ENCODE measurements at places on chromosomes 5 and 9. TPM values are rescaled to one million over a fixed set of nuclear protein-coding genes. Genes with fewer than 3 reads are reported as not detected.

The MSX2 gene
- 0.62 TPM for total RNA-seq

The SLC1A3 gene
- total RNA-seq, result 24.2 TPM

The PCDHB5 gene
- 5.6 TPM for total RNA-seq

The CHSY3 gene
- 7.6 TPM for total RNA-seq

The VCAN gene
- 393 TPM for total RNA-seq

The ACOT12 gene
- total RNA-seq, result not detected

The SYNPO gene
- total RNA-seq, result 36.6 TPM

The LCN6 gene
- not detected for total RNA-seq

The CDX1 gene
- 0.31 TPM for total RNA-seq

The ZNF483 gene
- 9.3 TPM for total RNA-seq

GRCh38 chr5:27083449-27084415 lies 45.3 kb upstream of the CDH9 start:
- DNase-seq, result no peak

DNA sequence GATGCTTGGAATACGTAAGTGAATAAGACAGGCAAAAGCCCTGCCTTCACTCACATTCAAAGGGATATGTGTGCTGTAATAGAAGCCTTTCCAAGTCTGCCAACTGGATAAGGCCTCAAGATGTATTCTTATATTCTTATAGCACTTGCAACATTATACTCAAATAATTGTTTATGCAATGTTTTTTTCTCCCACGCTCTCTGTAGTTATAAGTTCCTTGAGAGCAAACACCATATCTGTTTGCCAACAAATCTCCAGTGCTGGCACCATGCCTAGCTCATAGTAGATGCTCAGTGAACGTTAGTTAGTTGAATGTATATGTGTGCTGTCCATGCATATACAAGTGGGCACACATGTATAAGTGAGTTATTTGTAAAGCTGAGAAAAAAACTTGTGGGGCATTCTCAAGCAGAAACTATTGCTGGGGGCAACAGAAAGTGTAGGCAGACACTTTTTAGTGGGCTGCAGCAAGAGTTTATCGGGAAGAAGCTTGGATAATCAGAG lies 125.1 kb downstream of the RPS23 start:
- no peak for DNase-seq

DNA sequence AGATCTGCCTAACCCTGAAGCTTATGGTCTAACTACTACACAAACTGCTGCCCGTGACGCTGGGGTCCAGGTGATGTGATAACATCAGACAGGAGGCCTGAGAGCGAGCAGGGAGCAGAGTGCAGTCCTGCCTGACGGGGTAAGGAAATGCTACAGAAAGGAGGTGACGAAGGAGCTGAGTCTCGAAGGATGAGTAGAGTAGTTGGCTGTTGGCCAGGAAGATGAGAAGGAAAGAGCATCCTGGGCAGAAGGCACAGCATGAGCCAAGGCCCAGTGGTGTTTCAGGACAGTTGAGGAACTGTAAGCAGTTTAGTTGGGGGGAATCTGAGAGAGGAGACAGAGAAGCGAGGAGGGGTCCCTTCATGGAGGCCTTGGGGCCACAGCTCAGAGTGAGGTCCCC lies 136.0 kb upstream of the TBC1D2 start:
- DNase-seq, result no peak

- DNase-seq, result no peak
Observed at GRCh38 chr5:57529864-57530263, 47.3 kb upstream of the ACTBL2 start.

DNA sequence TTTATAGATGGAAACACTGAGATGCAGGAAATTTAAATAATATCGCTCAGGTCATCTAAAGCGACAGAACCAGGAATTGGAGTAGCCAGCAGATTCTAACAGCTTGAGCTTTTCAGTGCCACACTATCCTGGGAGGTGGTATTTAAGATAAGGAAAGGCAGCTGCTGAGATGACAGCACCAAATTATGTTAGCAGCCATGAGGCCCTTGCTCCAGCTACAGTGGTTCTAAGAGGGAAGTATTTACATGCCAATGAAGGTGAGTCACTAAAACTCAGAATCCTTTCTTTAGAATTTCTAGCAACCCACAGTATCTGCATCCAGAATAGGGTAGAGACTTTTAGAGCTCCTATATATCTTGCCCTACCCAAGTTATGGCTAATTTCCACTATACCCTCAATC lies 127.0 kb upstream of the VLDLR start:
- DNase-seq, result no peak

DNA sequence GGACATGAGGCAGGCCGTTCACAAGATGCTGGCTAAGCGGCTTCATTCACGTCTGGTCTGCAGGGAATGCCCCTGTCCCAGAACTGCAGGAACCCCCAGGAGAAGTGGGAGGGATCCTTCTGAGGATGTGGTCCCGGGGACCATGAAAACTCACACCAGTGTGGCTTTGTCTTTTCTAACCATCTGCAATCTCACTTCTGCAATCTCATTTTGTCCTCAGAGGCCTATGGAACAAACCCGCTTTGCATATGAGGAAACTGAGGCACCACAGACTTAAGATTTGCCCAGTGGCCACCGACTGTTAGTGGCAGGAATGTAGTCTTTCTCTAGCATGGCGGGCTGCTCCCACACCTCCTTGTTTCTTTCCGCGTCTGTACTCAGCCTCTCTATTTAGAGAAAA lies 6.9 kb downstream of the CXCL14 start:
- DNase-seq, result no peak

GRCh38 chr9:16342246-16343020 lies 528.0 kb downstream of the BNC2 start:
- peak; percentile 70 for DNase-seq

DNA sequence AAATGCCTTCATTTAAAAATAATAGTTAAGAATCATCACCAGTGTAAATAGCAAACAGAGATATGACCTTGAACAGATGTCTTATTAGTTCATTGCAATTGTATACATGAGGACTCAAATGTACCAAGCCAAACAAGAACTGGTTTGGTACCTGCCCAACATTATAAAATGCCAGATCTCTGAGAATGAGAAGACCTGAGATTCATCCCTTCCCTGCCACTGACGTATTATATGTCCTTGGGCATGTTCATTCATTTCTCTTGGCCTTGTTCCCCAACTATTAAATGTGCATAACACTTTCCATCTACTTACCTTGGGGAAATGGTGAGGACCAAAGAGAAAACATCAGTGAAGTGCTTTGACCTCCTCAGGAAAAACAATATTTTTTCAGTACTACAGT lies 33.6 kb upstream of the ERBIN start:
- DNase-seq, result no peak

DNA sequence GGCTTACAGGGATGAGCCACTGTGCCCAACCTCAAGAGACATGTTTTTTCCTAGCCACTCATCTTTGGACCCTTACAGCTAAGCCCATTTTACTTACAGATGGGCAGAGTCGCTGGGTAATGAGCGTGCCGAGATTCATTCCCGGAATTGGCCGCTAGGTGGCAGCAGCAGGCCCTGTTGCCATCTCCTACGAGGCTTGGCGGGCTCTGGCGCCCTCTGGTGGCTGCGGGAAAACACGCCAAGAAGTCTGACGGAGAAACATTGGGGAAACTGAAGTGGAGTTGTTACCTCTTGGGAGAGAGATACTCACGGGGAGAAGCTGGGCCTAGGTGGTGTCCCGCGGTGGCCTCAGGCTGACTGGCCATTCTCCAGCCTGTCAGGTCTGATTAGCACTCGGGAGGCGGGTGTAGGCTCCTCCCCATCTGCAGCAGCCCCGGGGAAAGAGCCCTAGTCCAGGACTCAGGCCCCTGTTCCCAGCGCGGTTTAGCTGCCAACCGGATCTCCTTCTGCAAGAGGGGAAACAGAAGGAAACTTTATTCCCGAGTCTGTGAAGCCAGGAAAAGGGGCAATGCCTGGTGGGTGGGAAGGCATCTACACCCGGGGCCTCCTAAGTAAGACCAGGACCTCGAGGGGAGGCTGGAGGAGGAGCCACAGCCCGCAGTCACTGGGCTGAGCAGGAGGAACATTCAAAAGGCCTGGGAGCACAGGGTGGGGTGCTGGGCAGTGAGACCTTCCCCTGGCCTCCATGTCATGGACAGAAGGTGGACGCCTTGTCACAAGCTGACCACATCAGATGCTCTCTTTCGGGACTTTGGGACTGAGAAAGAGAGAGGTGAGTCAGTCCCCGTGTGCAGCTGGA lies 9.7 kb downstream of the PTGES2 start:
- peak; percentile 97 for DNase-seq

DNA sequence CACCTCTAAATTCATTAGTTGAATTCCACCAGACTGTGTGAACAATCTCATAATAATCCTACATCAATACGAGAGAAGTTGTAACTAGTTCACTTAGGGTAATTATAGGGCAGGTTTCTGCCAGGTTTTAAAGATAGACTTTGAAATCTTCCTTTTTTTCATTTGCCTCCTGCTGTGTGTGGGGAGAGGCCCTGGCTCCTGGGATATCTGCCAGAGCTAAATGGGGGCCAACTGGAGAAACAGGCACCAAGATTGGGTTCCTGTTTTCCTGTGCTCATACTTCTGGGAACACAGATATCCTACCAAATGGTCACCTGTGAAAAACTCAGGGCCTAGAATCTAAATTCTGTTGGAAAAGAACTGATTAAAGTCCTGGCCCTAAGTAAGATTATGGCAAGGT lies 42.3 kb downstream of the SH3RF2 start:
- DNase-seq, result peak; percentile 11

DNA sequence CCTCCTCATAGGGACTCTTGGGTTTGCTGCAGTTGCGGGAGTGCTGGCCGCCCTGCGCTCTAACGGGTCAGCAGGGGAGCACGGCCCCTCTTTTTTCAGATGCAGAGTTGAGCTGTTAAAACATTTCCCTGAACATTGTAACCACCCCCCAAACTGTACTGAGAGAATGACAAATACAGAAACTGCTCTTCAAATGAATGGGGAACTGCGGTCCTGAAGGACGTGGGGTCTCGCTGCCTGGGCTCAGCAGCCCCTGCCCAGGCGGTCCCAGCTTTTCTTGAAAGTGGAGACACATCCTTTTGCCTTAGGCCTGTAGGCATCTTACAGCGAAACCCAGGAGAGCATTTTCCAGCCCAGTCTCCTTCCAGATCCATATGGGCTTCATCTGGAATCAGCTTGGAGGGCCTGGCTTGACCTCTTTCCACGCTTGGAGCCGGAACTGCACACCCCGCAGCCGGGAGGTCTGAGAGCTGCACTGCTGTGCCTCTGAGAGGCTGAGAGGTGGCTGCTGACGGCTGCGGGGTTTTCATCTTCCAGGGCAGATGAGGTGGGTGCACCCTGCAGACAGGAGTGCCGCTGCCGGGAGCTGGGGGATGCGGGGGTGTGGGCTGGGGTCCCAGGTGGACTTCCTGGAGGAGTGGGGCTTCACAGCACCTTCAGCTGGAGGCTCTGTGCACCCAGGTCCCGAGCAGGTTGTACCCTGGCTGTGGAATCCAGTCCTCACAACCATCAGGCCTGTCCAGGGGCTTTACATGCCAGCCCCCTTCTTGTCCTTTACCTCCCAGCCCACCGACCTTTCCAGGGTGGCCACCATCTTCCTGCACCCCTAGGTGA lies 1.2 kb upstream of the AGPAT2 start:
- no peak for DNase-seq

DNA sequence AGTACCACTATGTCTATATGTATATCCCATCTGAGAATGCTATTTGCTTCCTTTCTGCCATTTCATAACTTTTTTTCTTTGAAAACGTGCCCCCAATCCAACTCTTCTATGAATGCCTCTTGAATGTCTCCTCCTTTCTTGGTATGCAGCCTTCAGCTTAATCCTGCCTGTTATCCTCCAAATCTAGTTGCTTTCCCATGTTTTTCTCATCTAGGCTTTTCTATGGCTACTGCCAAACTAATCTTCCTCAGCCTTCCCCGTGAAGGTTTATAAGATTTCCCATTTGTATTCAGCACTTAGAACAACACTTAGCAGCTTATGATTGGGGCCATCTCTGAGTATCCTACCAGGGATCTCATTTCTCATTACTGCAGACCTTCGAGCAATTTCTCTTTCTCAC lies 2.5 kb downstream of the TGFBR1 start:
- DNase-seq, result peak; percentile 29

GRCh38 chr5:130462516-130462915 lies 558.3 kb downstream of the CHSY3 start:
- DNase-seq, result no peak

DNA sequence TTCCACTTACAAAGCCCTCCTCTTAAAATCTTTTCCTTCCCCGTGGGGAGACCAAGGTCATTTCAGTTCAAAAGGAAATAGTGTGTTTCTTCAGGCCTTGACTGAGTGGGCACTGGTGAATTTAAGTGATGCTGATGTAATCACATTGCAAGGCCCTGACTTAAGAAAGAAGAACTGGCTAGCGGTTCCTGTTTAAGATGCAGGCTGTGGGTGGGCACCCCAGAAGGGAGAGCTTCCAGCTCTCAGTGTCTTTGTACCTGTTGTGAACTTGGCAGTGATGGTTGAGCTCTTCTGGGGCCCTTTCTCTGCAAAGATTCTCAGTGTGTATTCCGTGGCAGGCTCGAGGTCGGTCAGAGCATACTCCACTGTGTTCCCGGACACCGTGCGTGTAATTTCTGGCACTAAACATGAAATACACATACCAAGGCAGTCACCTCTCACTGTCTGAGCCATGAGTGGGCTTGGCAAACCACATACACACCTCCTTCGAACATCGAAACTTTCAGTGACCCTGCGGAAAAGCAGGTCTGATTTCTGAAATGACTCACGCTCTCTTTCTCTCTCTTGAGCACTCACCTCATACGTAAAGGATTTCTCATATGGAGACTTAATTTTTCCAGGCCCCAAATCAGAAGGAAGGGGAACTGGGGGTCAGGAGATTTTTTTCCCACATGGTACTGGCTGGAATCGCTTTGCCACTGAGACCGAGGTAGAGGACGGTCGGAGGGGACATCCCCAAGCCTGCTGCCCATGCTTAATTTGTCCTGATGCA lies 81.9 kb downstream of the TNC start:
- DNase-seq, result peak; percentile 41

GRCh38 chr9:801399-802071 lies 40.0 kb upstream of the DMRT1 start:
- DNase-seq, result peak; percentile 5

DNA sequence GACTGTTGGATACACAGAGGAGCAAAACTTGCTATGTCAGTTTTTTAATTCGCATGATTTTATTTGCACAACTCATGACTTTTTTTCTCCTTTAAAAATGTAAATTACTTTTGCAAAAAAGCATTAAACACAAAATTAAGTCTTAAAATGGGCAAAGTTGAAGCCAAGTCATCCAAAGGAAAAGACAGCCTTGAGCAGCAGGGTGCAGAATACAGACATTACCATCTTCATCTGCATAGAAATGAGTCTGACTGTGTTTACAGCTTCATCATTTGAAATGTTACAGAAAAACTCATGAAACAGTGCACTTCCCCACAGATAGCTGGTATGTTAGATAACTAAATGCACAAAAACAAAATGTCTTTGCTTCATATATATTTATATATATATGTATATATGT lies 101.4 kb downstream of the TSSK1B start:
- DNase-seq, result no peak

DNA sequence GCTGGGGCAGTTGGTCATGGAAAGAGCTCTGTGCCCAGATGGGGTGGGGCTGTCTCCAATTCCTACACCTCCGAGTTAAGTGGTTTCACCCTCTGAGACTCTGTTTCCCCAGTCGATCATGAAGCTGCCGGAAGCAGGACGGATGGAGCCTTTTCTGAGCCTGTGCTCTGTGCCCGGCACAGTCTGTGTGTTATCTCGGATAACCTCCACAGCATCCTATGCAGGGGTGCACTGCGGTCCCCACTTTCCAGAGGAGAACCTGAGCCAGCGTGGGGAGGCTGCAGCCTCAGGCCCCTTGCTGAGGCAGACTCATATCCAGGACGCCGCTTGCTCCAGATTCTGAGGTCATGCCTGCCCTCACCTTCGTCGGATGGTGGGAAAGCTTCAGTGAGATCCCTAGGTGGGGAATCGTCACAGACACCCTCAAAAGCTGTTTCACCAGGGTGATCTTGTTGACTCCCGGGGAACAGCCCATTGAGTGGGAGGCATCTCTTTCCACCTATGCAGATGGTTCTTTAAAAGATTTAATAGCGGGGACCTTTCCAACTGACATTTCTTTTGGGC lies 6.9 kb upstream of the COL5A1 start:
- DNase-seq, result no peak
